ENCODE measurements at places on chromosomes 1 and 21. TPM values are rescaled to one million over a fixed set of nuclear protein-coding genes. Genes with fewer than 3 reads are reported as not detected.
A peak's percentile ranks its signal among the peaks of the same experiment; 100 is the strongest.

DNA sequence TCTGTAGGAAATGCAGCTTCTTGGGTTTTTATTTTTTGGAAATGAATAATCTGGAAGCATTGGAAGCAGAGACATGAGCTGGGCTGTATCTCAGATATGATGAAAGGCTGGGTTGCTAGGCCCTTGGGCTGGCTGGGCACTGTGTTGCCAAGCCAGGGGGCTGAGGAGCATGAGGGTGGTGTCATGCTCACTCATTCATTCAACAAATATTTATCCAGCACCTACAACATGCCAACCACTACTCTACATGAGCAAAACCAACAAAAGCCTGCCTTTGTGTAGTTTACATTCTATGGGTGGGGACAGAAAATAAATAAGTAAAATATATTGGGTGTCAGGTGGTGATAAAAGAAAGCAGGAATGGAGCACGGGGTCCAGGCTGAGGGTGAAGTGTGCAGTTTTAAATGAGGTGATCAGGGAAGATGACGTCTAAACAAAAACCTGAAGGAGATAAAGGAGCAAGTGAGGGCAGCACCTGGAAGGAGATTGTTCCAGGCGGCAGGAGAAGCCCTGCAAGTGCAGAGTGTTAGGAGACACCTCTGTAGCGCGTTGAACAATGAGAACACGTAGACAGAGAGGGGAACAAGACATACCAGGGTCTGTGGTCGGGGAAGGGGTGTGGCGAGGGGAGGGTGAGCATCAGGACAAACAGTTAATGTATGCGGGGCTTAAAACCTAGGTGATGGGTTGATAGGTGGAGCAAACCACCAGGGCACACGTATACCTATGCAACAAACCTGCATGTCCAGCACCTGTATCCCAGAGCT, 10.9 kb downstream of the TAGLN2 start:
- ATAC-seq, result no peak

DNA sequence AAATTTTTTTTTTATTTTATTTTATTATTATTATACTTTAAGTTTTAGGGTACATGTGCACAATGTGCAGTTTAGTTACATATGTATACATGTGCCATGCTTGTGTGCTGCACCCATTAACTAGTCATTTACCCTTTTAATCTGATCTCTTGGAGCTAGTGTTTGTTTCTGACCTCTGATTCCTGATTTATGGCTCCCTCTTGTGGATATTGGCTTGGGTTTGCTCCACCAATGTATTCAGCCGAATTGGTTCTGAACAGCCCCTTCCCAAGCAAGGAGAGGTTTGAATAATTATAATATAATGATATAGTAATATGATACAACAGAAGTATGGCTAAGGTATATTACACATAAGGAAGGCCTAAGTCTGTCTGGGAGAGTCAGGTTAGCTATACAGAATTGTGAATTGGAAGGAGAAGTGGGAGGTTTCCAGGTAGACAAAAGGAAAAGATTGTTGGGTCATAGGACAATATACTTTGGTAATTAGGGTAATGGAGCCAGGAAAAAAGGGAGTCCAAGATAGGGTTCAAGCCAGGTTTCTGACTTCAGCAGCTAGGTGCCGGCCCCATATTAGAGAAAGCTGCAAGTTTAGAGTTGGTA, 53.1 kb upstream of the HMCN1 start:
- peak; percentile 49 for ATAC-seq

DNA sequence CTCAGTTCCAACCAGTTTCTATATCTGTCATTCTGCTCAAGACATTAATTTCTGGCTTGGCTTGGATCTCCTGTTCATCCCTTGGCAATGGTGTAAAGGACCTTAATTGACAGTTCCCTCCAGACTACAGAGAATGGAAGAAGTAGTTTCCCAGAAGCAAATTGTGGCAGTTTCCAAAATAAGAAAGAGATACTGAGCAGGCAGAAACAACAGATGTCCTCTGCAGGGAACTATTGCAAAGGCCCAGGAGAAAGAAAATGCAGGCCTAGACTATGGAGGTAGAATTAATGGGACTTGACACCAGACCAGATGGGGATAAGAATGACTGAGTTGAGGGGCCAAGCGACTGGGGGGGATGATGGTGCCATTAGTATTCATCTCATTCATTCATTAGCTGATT, 6.1 kb upstream of the AK2 start:
- no peak for ATAC-seq

DNA sequence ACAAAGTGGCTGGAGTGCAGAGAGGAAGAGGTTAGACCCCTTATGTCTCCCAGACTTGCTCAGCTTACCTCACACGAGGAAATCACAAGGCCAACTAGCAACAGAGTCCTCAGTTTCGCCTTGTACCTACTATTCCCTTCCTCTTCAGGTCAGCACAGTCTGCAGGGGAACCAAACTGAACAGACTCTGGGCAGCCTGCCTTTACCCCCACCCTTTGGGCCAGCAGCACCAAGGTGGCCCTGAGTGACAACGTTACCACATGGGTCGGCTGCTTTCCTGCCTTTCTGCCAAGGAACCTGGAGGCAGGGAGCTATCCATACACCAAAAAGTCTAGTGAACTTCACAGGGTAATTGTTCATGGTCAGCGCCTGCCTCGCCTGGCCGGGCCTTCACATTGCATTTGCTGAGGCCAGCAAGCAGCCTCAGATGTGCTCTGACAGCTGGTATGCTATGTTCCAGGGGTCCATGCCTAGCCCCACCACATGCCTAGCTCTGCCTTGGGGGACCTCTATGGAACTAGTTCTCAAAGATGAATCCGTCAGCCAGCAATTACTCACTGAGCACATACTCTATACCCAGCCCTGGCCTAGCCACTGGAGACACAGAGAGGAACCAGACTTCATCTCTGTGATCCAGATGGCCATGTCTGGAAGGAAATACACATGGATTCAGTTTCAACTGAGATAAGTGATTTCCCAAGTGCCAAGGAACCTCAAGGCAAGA, 69.6 kb downstream of the DMAP1 start:
- no peak for ATAC-seq

DNA sequence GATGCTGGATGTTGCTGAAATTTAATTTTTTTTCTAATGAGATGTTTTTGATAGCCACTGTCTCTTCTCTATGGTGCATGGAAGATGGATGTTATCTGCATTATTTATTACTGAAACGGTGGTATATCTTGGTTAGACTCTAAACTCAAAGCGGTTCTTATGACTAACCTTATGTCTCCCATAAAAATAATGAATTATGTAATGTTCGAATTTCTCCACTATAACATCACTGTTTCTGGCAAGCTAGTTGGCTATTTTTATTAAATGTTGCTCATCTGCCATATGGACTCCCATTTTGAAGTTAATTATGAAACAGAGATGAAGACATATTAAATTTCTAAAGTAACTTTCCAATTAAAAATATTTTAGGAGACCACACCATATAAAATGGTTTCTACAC, 808.6 kb upstream of the ADGRL4 start:
- ATAC-seq, result no peak

DNA sequence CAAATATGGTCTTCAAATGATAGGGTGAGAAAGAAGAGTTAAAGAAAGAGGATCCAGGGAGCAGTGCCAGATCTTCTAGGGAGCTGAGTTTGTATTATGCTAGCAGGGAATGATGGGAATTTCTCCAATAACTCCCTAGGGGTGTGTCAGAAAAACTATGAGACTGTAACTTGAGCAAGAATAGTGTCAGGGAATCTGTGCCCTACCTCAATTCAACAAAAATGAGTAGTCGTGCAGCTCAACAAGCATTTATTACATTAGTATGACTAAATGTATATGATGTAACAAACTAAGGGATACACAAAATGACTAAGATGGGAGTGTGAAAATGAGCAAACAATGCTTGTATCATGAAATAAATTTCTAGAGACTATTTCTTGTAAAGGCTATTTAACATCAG, 24.2 kb downstream of the SPAG17 start:
- peak; percentile 81 for ATAC-seq

The BEST4 gene
- total RNA-seq, result not detected

The S100A14 gene
- total RNA-seq, result 1,938 TPM

The C1QB gene
- 14.4 TPM for total RNA-seq

The IGSF3 gene
- total RNA-seq, result 55.4 TPM

The CFHR5 gene
- not detected for total RNA-seq

Data from esophagus mucosa (tissue), 1 donor.